A673 (cell line): ENCODE measurements at places on chromosomes 3 and 15. TPM values are rescaled to one million over a fixed set of nuclear protein-coding genes. Genes with fewer than 3 reads are reported as not detected.

Gene SCAANT1
- total RNA-seq = not detected in 2 replicates

Gene GHSR
- total RNA-seq = not detected in 2 replicates

Gene TMEM207
- not detected in 2 replicates for total RNA-seq

Gene A4GNT
- total RNA-seq = not detected in 2 replicates

Gene TGM5
- not detected in 2 replicates for total RNA-seq

Gene TRPM7
- 41.7 and 49.6 TPM in 2 replicates for total RNA-seq

Gene TJP1
- total RNA-seq = 34.7 and 42.9 TPM in 2 replicates

- no peak overlapping the region for H3K4me3 ChIP-seq
- no peaks in the 10 kb centered on the region for H3K4me1 ChIP-seq
- H3K27me3 ChIP-seq = peaks cover 16% of the 10 kb centered on the region
These were observed 1.8 kb downstream of the ANPEP start for GRCh38 chr15:89812847-89813320.

DNA sequence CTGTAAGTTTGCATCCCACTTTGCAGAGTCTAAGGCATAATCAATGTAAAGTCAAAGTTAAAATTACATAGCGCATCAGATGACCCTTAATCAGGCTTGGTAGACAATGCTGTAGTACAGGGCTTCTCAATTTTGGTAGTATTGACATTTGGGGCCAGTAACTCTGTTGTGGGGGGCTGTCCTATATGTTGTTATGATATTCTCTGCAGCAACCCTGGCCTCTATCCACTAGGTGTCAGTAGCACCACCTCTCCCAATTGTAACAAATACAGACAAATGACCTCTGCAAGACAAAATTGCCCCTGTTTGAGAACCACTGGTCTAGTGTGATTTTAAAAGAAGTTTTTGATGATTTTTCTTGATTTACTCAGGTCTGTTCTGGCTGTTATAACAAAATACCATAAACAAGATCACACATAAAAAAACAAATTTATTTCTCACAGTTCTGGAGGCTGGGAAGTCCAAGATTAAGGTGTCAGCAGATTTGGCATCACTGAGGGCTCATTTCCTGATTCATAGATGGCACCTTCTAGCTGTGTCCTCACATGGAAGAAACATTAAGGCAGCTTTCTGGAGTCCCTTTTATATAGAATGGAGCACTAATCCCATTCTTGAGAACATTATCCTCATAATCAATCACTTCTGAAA lies 37.6 kb upstream of the SLC9A9 start:
- H3K4me1 ChIP-seq = no peaks in the 10 kb centered on the region
- no peaks in the 10 kb centered on the region for H3K36me3 ChIP-seq
- no peak overlapping the region for H3K27ac ChIP-seq
- H3K27me3 ChIP-seq = no peaks in the 10 kb centered on the region
- DNase-seq = peak; percentile 70
- H3K4me3 ChIP-seq = no peak overlapping the region

- H3K36me3 ChIP-seq = no peaks in the 10 kb centered on the region
- no peak overlapping the region for H3K27ac ChIP-seq
- peaks cover 30% of the 10 kb centered on the region for H3K4me1 ChIP-seq
- no peaks in the 10 kb centered on the region for H3K27me3 ChIP-seq
- no peak overlapping the region for H3K4me3 ChIP-seq
These were observed 13.4 kb downstream of the IL17RD start for GRCh38 chr3:57151749-57152148.

DNA sequence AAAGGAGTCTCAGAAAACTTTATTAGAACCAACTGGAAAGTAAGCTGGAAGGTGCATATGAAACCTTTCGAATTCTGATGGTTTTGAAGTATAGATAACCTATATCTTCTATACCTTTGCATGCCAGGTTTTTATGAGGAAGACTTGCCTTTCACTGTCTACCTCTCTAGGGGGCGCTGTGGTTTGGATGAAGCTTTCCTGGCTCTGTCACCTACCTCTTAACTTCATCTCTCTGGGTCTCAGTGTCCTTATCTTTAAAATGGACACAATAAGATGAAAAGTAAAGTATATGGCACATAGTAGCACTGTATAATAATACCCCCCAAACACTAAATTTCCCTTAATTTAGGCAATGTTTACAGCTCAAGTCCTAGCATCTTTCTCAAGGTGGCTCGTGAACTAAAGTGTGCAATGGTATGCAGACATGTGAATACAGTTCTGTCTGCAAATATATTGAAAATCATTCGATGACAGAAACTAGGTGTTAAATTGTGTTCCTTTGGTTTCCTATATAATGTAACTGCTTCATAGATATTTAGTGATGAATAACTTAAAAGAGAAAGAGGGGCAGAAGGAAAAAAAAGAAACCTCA lies 314.3 kb downstream of the CHST2 start:
- H3K27me3 ChIP-seq = no peaks in the 10 kb centered on the region
- DNase-seq = peak; percentile 41
- no peaks in the 10 kb centered on the region for H3K36me3 ChIP-seq
- no peak overlapping the region for H3K4me3 ChIP-seq
- H3K4me1 ChIP-seq = no peaks in the 10 kb centered on the region

GRCh38 chr15:93165734-93166470 lies 76.9 kb upstream of the RGMA start:
- no peaks in the 10 kb centered on the region for H3K4me1 ChIP-seq
- DNase-seq = no peak
- no peaks in the 10 kb centered on the region for H3K36me3 ChIP-seq
- no peak overlapping the region for H3K27ac ChIP-seq
- H3K4me3 ChIP-seq = no peak overlapping the region

DNA sequence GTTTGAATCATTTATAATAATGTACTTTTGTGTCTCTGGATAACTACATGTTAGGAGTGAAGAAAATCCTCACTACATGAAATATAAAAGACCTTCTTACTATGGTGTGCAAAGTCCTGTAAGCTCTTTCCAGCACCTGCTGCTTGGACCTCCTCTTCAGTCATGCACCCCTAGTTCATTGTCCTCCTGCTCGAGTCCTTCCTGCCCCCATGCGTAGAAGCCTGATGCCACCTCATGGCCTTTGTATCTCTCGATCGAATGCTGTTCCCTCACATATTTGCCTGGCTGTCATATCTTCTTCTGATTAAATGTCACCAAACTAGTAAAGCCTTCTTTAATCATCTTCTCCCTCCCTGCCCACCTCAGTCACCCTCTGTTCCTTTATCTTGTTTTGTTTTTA lies 49.9 kb upstream of the SUCLG2 start:
- H3K4me3 ChIP-seq = no peak overlapping the region
- H3K36me3 ChIP-seq = no peaks in the 10 kb centered on the region
- no peak for DNase-seq
- no peaks in the 10 kb centered on the region for H3K27me3 ChIP-seq
- H3K27ac ChIP-seq = no peak overlapping the region

DNA sequence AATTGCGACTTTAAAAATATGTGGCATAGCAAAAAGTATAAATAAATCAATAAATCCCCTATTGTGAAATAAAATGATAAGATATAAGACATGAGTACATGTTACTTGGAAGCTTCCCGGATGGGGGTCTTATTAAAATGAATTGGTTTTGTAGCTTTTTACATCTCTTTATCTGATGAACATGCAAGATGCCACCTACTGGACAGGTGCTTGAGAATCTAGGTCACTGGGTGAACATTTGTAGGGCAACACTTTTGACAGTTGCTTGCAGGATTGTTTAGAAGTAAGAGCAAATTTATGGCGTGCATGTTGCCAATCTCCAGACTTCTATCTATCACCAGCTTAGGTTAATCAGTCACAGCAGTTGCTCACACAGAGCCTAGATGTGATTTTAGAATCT lies 362.7 kb upstream of the SUCLG2 start:
- H3K27ac ChIP-seq = no peak overlapping the region
- no peak overlapping the region for H3K4me3 ChIP-seq
- H3K27me3 ChIP-seq = no peaks in the 10 kb centered on the region
- DNase-seq = no peak

GRCh38 chr15:42073418-42073817 lies 20.9 kb downstream of the PLA2G4D start:
- H3K36me3 ChIP-seq = no peaks in the 10 kb centered on the region
- no peak overlapping the region for H3K4me3 ChIP-seq
- no peak for DNase-seq
- no peak overlapping the region for H3K27ac ChIP-seq

DNA sequence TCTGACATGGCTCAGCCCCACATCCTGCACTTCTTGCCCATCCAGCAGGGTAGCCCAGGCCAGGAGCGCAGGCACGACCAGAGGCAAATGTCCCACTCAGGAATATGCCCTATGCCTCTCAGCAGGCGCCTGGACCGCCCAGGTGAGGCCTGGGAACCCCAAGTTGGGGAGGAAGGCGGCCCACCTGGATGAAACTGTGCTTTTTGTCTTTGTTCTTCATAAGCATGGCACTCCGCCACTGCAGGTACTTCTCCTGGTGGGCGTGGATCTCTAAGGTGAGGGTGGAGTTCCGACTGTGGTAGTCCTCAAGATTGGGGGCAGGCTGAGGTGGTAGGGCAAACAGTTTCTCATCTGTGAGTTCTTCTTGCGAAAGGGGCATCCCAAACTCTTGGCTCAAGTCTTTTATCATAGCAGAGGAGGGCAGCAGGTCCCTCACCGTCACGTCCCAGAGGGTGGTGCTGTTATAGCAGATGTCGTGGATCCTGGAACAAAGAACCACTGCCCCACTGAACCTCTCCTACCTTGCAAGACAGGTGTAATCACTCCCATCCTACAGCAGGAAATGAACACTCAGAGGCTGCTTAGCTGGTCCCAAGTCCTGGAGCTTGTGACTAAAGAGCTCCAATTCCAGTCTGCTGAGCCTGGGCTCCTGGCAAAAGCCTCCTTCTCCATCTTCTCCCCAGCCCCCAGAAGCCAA lies 53.2 kb downstream of the ACAD9 start:
- no peaks in the 10 kb centered on the region for H3K4me1 ChIP-seq
- no peak for DNase-seq
- H3K4me3 ChIP-seq = no peak overlapping the region
- H3K36me3 ChIP-seq = no peaks in the 10 kb centered on the region
- H3K27me3 ChIP-seq = no peaks in the 10 kb centered on the region

DNA sequence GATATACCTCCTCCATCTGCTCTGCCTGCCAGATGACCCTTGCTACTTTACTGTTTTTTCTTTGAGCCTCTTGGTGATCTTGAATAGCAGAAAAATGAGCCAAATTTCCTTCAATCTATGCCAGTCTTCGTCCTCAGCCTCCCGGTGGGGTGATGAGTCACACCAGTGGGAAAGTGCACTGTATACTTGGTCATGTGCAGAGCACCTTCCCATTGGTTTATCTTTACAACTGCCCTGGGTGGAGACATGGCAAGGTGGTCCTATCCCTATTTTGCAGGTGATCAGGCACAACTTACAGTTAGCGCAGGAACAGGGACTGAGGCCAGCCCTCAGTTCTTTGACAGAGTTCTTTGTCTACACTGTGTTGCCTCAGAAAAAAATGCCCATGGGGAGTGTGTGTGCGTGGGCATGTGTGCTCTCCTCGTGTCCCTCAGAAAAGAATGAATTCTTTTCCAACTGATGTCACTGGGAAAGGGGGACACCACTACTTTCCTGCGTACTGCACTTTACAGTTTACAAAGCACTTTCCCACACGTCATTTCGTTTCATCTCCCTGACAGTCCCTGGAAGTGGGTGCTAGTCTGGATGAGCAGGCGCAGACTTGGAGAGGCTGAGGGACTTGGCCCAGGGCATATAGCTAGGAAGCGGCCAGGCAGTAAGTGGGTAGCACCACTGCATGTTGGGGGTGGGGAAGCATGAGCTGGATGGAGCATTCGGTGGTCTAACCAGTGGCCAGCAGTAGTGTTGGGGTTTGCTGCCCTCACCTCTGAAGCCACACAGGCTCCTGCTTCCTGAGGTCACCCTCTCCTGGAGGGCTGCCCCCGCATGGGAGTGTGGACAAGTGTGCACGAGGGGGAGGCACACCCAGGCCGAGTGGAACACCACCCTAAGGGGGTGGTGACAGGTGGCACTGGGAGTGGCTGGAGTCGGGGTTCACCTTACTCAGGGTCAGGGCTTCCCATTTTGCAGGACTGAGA lies 24.1 kb downstream of the SMAD3 start:
- H3K4me3 ChIP-seq = no peak overlapping the region
- peaks cover 48% of the 10 kb centered on the region for H3K4me1 ChIP-seq
- H3K27me3 ChIP-seq = no peaks in the 10 kb centered on the region
- H3K36me3 ChIP-seq = no peaks in the 10 kb centered on the region
- no peak overlapping the region for H3K27ac ChIP-seq
- no peak for DNase-seq

- H3K4me3 ChIP-seq = no peak overlapping the region
- H3K4me1 ChIP-seq = no peaks in the 10 kb centered on the region
- H3K27me3 ChIP-seq = no peaks in the 10 kb centered on the region
- no peak for DNase-seq
These were observed 7.7 kb upstream of the AMOTL2 start for GRCh38 chr3:134381831-134382442.

DNA sequence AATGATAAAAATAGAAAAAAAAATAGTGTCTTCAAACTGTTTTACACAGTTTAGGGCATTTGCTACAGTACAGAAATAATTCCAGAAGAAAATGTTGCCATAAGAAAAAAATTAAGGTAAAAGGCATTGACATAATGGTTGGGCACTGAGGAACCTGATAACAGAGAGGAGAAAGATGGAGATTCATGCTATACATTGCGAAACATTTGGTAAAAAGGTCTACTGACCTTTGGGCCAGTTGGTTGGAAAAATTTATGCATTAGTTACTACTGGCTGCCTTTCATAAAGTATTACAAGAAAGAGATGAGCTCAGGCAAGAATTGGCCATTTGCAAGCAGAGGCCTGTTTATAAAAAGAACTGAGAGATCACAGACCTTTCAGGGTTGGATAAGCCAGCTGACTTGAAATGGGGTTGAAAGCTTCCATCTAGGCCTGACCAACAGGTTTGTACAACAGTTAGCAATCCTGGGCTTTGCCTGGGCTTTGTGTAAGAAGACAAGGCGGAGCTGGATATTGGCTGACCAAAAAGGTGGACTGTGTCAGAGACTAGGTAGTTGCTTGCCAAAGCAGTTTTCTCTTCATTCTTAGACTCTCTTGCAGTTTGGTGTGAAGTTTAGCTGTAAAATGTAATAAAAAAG lies 166.6 kb upstream of the MCTP2 start:
- no peaks in the 10 kb centered on the region for H3K36me3 ChIP-seq
- H3K4me3 ChIP-seq = no peak overlapping the region
- H3K27me3 ChIP-seq = no peaks in the 10 kb centered on the region
- DNase-seq = no peak
- peaks cover 7% of the 10 kb centered on the region for H3K4me1 ChIP-seq
- no peak overlapping the region for H3K27ac ChIP-seq

- H3K4me3 ChIP-seq = no peak overlapping the region
- no peak overlapping the region for H3K27ac ChIP-seq
- no peaks in the 10 kb centered on the region for H3K36me3 ChIP-seq
- H3K27me3 ChIP-seq = no peaks in the 10 kb centered on the region
These were observed 112.2 kb upstream of the PLXNA1 start for GRCh38 chr3:126870608-126871210.

DNA sequence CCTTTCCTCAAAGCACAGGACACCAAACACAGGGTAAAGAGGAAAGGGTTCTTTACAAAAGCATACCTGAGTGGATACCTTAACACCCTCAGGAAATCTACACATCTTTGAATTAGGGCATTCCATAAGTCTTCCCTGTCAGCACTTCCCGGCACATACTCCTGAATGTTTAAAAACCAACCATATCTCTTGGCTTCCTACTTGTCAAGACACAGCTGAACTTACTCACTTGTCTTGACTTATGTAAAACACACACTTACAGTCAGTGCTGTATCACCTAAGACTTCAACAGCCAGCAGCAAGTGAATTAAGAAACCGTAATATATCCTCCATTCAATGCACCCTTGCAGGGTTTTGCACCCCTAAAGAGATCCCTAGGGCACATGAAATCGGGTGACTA lies 17.5 kb downstream of the IL1RAP start:
- H3K36me3 ChIP-seq = peaks cover 29% of the 10 kb centered on the region
- no peak for DNase-seq
- peaks cover 94% of the 10 kb centered on the region for H3K4me1 ChIP-seq
- peak overlapping the region; percentile 93 for H3K27ac ChIP-seq
- H3K4me3 ChIP-seq = no peak overlapping the region
- no peaks in the 10 kb centered on the region for H3K27me3 ChIP-seq

GRCh38 chr3:74434406-74434805 lies 180.1 kb downstream of the CNTN3 start:
- no peak overlapping the region for H3K4me3 ChIP-seq
- H3K27ac ChIP-seq = no peak overlapping the region
- no peak for DNase-seq
